Activated CD4-positive, alpha-beta T cell treated with anti-CD3 and anti-CD28 coated beads, Interleukin-10, Interleukin-2, amounts not matched to agents 100 ng/mL and 50 ng/mL, durations not matched to agents 16 hours and 8 hours (primary cell): ENCODE measurements at places on chromosomes 7 and 10.

- DNase-seq = no peak
Observed at GRCh38 chr10:132837905-132838304, 52.0 kb upstream of the NKX6-2 start.

- peak; percentile 55 for DNase-seq
Observed at GRCh38 chr7:17058568-17058967, 176.8 kb upstream of the AGR3 start.

DNA sequence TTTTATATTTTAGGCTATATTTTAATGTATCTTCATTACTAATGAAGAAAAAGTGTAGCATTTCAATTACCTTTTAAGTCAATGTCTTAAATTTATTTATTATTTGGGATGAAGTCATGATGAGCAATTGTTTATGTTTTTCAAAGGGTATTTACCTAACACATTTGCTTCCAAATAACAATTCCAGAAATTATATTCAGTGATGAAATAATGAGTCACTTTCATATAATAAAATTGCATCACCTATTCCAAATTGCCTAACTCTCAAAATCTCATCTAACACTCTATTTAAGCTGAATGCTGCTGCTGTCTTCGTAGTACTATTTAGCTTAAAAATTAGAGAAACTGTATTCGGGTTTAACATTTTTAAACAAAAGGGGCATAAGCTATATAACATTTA is 97.7 kb downstream of the PRKG1 start:
- DNase-seq = no peak

DNA sequence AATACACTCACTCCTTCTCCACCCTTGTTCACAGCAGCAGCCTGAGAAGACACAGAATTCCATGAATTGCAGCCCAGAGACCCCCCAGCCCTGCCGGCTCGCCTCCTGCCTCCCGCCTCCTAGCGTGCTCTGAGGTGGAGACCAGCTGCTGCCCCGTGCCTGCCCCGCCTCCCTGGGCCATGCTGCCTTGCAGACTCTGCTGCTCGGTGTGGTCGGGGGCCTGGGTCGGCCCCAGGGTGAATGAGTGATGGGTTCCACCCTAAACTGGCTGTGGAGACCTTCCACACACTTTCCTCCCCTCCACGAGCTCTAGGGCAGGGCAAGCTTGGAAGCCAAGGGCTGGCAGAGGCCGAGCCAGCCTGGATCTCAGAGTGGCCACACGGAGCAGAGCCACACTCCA is 479.3 kb downstream of the DNAJB6 start:
- no peak for DNase-seq

DNA sequence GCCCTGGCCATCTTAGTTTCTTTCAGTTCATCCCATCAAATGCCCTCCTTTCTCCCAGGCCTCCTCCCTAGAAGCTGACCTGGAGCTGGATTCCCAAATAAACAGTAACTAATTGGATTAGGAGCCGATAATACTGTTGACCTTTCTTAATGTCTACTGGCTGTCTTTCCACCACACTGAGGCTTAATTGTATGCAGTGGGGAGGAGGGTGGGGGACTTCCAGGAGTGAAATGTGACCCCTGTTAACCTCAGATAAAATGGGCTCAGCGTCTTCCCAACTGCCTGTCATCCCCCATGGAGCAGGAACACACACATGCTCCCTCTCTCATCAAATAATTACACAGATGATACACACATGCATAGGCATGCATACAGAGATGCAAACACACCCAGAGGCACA is 53.7 kb upstream of the LBX1 start:
- DNase-seq = no peak

DNA sequence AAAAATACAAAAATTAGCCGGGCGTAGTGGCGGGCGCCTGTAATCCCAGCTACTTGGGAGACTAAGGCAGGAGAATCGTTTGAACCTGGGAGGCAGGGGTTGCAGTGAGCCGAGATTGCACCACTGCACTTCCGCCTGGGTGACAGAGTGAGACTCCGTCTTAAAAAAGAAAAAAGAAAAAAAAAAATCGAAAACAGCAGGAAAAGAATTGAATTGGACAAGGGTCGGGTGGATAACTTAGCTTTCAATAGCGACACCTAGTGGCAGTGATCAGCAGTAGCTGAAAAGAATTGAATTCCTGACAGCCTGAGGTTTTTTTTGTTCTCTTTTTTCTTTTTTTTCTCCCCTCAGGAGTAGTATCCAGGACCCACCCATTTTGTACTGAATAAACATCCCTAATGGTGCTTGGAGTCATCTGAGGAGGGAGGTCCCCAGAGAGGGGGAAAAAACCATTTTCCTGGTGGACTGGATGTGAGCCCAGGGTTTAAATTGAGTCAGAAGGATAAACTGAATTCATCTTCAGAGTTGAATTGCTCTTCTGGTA is 55.1 kb downstream of the CYCS start:
- DNase-seq = peak; percentile 71

DNA sequence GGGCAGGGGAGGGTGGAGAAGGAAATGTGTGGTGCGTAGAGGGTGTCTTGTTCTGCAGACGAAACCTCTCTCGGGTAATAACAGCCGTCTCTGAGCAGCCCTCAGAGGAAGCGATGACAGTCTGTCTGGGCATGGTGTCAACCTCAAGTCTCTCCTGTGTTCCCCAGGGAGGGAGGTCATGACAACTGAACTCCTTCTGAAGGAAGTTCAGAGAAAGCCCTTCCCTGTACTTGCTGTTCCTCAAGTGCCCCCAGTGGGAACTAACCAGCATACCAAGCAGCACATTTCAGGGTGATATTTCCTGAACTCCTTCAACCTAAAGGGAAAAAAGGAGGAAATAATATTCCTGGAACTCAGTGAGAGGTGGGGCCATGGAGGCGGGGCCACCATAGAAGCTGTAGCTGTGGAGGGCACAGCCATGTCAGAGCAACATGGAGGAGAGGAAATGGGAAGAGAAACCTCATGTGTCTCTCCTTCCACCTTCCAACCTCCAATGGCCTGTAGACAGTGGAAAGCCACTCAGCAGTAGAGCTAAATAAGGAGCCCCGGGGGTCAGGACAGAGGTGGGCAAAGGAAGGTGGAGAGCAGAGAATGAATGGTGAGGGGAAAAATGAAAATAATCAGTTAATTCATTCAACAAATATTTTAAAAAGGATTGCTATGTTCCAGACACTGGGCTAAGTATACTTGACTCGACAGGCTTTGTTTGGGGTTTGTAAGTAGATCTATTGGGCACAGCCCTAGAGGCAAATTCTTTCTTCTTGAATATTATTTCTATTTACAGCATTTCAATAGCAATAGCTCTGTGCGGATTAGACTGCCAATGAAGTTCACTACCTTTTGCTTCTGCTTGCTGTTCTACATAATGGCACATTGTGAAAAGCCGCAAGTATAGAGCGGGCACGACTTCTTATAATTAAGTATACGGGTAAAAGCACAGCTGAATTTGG is 61.0 kb upstream of the AOAH start:
- peak; percentile 88 for DNase-seq

DNA sequence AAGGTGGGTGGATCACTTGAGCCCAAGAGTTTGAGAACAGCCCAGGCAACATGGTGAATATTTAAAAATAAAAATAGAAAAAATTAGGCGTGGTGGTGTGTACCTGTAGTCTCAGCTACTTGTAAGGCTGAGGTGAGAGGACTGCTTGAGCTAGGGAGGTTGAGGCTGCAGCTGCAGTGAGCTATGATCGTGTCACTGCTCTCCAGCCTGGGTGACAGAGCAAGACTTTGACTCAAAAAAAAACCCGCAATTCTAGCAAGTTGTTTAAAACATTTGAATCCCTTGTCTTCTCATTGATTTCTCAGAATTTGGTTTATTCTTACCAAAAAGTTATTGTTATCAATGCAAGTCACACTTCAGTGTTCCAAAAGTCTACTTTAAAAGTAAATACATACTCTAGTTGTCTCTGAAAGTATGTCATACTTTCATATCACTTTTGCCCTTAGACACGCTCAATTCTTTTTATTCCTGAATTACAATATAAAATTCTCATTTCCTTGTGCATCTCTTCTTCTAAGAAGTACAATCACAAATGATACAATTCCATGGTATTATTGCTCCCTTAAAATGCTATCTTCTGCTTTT is 6.3 kb downstream of the EPC1 start:
- DNase-seq = peak; percentile 54

- DNase-seq = no peak
Observed at GRCh38 chr7:22842973-22843372, 20.3 kb upstream of the TOMM7 start.

DNA sequence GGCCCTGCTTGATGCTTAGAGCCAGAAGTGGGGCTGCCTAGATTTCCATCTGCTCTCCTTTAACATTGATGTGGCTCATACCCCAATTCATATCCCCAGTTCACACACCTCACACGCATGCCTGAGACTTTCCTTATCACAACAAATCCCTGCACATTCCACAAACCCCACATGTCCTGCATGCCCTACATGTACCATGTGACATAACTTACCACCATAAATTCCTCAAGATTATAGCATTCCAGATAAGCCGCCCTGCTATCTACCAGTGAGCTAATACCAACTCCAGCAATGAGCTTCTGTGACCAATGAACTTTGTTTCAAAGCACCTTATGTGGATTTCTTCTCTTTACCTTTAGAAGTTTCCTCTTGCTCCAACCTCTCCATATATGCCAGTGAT is 104.7 kb upstream of the RAB11FIP2 start:
- DNase-seq = no peak

DNA sequence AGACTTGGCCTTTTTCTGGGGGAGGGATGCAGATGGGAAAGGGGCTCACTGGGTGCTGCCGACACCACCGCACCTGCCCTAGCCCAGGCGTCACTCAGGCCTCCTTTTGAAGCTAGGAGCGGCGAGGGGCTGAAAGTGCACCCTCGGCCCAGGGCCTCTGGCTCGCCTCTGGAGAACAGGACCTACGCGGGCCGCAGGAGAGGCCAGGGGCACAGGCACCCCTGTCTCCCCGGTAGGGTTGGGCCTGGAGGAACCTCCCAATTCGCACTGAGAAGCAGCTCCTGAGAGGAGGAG is 46.5 kb upstream of the PRKAR1B start:
- DNase-seq = no peak

- DNase-seq = peak; percentile 91
Observed at GRCh38 chr10:24920907-24921881, 31.2 kb downstream of the PRTFDC1 start.

GRCh38 chr10:66519616-66520015 is 406.2 kb upstream of the LRRTM3 start:
- no peak for DNase-seq

GRCh38 chr10:103931603-103932002 is 13.6 kb upstream of the STN1 start:
- no peak for DNase-seq

- DNase-seq = no peak
Observed at GRCh38 chr7:44982970-44983369, 4.2 kb upstream of the MYO1G start.

DNA sequence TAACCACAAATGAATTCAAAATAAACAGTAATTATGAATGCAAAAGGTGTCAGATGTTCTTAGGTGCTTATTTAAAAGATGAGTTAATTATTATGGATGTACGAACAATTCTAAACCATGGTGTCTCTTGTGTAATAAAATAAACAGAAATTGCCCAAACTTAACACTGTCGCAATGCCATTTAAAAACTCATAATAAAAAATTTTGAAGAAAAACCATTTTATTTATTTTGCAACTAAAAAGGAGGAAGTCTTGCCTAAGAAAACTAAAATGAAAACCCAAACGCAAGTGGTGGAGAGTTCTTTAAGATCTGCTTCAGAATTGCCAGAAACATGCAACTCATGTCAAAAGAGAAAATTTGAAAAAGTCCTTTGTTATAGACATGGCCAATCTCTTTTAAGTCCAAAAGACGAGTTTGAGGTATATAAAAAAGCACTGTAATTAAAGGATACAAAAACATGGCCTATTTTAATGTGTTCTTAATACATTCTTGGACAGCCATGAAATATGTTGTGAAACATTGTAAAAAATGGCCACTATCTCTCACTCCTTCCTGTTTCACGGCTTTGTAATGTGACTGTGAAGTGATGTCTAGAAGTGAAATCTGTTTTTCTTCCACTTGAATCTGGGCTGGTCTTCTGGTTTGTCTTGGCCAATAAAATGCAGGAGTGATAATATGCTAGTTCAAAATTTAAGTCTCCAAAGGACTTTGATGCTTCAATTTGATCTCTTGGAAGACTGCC is 322.9 kb downstream of the PRPF18 start:
- DNase-seq = no peak
